ENCODE measurements at places on chromosomes 7 and 10.
A peak's percentile ranks its signal among the peaks of the same experiment; 100 is the strongest.

- DNase-seq: no peak
Observed at GRCh38 chr10:51832652-51833383, 133.4 kb upstream of the CSTF2T start.

GRCh38 chr7:84177758-84178412 lies 16.7 kb downstream of the SEMA3A start:
- no peak for DNase-seq

DNA sequence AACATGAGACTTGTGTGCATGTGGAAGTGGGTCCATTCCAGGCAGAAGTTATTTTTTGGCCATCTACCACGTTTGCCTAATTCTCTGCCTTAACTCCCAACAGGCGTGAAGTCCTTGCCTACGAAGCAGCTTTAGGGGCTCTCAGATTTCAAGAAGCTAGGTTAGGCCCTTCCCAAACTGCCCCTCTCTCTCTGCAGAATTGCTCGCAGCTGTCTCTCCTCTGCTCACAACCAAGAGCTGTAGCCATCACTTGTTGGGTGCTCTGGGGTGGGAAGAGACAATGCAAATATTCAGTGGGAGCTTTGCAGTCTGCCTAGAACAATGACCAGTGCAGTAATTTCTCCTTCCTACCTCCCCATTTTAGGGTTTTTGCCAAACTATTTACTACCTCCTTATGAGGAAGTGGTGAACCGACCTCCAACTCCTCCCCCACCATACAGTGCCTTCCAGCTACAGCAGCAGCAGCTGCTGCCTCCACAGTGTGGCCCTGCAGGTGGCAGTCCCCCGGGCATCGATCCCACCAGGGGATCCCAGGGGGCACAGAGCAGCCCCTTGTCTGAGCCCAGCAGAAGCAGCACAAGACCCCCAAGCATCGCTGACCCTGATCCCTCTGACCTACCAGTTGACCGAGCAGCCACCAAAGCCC lies 24.9 kb downstream of the CYP17A1 start:
- peak; percentile 54 for DNase-seq

DNA sequence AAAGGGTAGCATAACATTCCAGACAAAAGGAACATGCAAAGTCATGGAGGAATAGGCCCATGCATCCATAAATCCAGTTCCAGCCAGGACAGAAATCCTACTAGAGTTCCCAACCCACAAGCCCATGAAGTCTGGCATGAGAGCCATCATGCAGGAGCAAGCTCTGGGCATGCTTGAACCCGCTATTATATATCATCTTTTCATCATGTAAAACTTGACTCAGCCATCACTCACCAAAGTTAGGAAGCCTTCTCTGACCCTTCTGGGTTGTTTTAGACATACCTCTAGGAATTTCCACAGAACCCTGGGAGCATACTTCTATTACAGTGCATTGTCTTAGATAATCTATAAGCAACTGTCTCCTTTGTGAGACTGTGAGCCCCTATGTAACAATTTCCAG lies 293.0 kb upstream of the NPSR1 start:
- no peak for DNase-seq

GRCh38 chr10:57260175-57260574 lies 899.1 kb upstream of the ZWINT start:
- DNase-seq: no peak

- no peak for DNase-seq
Observed at GRCh38 chr10:12299222-12299965, 50.0 kb upstream of the CAMK1D start.

- no peak for DNase-seq
Observed at GRCh38 chr10:132107186-132107948, 41.6 kb downstream of the JAKMIP3 start.

DNA sequence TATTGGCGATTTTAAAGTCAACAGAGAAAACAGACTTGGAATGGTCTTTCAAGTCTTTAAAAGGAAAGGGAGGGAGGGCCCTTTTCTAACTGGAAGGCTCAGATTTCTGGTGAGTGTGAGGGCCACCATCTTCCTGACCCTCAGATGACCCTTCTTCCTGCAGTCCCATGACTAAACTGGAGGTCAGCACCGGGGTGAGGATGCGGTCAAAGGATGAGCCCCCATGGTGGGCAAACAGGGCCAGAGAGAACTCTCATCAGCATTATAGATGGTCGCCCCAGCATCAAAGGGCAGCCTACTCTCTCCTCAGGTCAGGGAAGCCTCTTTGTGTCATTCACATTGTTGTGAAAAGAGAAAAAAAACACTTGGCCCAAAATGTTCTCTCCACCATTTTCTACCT lies 219.2 kb downstream of the LRMDA start:
- no peak for DNase-seq

DNA sequence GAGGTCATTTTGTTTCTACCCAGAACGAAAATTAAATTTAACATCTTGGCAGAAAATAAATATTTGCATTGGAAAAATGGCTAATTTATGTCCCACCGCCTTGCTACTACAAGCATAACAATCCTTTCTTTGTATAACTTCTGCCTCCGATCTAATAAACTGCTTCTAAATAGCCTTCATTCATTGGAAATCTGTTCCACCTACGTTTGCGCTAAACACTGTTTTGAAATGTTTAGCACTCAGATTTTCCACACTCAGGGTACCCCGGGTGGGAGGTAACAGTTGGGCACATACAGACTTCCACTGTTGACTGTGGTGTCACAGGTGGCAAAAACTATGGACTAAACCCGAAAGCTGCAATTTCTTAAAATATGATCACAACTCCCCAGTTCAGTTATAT lies 96.4 kb downstream of the FGFR2 start:
- DNase-seq: no peak

DNA sequence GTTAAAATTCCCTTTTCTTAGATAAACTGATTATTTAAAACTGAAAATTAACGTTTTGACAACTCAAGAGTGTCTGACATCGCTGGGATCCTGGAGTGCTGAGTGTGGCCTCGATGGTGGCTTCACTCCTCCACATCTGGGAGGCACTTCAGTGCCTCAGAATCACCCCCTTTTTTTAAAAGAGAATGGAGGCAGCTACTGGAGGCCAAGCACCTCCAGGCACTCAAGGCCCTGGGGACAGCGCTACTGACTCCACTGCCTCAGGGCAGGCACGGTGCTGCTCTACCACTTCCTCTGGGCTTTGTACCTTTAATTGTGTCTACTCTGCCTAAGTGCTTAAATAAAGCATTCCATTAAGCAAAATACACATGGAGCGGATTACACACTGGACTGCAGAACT lies 27.2 kb upstream of the NCAPG2 start:
- no peak for DNase-seq

- no peak for DNase-seq
Observed at GRCh38 chr7:83559887-83560286, 89.1 kb downstream of the SEMA3E start.

- no peak for DNase-seq
Observed at GRCh38 chr10:48957361-48958151, 17.9 kb upstream of the LRRC18 start.

DNA sequence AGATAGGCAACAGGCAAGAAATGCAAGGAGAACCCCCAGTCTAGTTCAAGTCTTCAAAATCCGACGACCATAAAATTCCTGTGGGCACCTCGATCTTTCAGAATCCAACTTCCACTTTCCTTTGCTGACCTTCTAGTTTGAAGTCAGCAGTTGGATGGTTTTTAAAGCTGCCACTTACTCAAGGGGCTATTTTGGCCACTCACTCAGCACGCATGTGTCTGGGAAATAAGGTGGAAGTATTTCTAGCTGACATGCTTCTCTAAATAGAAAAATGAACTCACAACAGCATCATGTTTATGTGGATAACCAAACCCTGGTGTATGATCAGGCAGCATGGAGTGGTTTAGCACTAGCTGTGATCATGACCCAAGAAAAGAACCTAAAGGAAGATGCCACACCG lies at the start of gene NRAP:
TSS of gene NRAP (minus strand) at position 134 of the 400 bp plus-strand sequence. CDS start 159 bp downstream, outside the sequence.
- DNase-seq: no peak

DNA sequence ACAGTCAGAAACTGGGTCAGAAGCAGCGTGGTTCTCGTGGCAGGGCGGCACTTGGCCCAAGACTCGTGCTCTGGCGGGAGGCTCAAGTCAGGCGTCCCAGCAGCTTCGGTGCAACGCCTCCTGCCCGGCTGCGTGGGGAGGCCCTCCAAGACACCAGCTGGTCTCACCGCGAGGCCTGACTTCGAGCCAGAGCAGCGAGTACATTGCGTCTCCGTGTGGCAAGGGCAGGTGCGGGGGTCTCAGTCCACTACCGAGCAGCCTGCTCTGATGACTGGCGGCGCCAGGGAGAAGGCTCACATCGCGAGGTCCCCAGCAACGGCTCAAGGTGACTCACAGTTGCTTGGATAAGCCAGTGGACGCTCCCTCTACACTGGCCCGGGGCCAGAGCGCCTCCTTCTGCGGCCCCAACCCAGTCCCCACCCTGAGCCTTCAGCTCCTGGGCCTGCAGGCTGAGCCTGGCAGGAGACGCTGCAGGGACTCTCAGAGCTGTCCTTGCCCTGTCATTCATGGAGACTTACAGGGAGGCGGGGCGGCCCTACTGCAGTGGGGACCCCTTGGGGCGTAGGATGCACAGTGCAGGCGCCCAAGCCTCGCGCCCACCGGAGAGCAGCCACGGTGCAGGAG lies 41.9 kb upstream of the PRKAR1B start:
- no peak for DNase-seq

GRCh38 chr10:126060261-126060931 lies 164.0 kb downstream of the FANK1 start:
- no peak for DNase-seq

DNA sequence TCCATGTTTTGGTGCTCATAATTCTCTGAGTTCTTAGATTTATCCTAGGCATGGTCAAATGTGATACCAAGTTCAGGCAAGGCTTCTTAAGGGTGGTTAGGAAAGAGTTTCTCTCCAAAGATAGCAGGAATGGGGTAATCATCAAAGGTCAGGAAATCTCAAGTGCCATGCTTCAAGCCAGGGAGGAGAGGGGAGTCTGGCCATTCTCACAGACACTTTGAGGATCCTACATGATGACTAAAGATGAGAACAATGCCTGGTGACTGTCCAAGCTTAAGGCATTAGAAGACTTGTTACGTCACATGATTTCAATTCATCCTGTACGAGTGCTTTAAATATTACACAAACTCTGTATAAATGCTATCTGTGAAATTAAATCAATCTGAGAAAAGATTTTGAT lies 59.4 kb downstream of the POM121L12 start:
- no peak for DNase-seq

DNA sequence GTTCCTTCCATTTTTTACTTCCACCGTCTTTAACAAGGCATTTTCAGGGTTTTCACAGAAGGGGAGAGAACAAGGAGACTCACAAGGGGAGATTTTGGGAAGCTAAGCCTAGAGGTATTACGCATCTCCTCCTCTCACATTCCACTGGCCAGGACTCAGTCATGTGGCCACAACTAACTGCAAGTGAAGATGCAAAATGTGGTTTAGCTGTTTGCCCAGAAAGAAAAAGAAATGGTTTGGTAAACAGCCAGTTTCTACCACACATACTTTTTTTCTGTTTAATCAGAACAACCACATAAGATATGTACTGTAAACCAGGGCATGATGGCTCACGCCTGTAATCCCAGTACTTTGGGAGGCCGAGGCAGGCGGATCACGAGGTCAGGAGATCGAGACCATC lies 21.4 kb upstream of the HELLS start:
- no peak for DNase-seq

DNA sequence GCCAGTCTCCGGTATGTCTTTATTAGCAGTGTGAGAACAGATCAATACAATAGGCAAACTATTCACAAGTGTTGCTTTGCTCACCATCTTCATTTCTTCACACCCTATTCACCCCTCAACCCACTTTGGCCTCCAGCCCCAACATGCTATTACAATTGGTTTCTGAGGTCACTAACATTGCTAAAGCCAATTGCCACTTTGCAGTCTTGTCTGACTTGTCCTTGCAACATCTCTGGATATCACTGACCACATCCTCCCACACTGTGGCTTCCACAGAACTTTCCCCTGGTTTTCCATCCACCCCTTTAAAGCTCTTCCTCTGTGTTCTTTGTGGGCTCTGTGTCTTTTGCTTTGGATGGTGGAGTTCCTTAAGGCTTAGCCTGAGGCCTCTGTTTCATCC lies 5.2 kb upstream of the APBB1IP start:
- peak; percentile 93 for DNase-seq

DNA sequence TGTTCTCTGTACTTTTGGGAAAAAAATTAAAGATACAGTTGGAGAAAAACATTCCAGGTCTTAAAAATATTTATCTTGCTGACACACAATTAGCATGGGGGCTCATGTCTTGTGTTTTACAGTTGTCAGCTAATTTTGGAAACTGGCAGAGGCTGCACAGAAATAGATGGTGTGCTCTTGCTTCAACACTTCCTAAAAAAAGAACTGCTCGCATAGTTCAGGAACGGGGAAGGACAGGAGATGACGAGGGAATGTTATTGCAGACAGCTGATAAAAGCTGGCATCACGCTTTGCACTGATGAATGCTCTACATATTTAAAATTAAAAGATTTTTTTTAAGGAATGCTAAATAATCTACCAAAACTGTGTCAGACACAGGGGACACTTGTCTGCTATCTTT lies 103.5 kb upstream of the CELF2 start:
- no peak for DNase-seq

- no peak for DNase-seq
Observed at GRCh38 chr7:94445696-94446194, 51.0 kb downstream of the COL1A2 start.

GRCh38 chr7:8296362-8296659 lies 34.3 kb upstream of the ICA1 start:
- no peak for DNase-seq

DNA sequence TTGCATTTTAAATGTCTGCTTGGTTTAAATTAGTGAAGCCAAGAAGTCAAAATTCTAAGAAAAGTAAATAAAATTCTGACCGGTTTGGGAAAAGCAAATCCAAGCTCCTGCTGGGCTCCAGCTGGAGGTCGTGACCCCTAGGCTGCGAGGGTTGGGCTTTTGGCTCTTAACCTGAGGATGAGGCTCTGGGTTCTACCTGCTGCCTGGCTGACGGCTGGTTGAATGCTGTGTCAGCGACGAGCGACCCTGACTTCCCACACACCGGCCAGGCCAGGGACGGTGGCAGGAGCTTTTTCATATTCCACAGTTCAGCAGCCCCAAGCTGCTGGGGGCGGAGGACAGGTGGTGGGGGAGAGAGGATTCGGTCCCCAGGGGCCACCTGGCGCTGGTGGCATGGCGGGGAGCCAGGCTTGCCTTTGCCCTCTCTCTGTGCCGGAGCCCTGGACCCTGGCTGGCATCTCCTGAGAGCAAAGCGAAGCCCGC lies 843 bp upstream of the PLPP4 start:
- no peak for DNase-seq

DNA sequence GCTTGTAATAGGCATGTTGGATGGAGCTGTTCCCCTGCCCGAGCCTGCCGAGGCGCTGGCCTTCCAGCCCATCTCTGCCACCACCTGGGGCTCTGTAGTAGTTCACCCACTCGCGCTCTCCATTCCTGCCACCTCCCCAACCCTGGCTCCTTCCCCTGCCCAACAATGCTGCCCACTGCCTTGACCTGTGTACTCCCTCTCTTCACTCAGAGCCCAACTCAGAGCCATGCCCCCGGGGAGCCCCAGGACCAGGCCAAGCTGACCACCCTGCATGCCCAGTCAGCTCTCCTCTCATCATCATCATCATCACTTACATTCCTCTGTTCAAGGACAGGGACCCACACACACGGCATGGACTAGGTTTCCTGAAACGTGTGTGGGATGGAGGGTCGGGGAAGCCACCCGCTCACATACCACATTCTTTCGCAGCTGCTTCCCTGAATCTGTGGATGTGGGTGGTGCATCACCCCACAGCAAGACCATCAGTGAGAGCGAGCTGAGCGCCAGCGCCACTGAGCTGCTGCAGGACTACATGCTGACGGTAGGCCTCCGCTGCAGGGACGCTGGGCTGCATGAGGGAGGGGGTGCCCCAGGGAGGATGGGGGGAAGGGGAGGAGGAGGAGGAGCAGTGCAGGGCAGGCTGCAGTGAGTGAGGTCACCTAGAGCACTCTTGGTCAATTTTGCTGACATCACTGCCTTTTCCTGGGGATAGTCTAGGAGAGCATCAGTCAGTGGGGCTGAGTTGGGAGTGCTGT lies 15.6 kb downstream of the NACAD start:
- no peak for DNase-seq
